ENCODE measurements at places on chromosomes 12 and 14. TPM values are rescaled to one million over a fixed set of nuclear protein-coding genes. Genes with fewer than 3 reads are reported as not detected.

DNA sequence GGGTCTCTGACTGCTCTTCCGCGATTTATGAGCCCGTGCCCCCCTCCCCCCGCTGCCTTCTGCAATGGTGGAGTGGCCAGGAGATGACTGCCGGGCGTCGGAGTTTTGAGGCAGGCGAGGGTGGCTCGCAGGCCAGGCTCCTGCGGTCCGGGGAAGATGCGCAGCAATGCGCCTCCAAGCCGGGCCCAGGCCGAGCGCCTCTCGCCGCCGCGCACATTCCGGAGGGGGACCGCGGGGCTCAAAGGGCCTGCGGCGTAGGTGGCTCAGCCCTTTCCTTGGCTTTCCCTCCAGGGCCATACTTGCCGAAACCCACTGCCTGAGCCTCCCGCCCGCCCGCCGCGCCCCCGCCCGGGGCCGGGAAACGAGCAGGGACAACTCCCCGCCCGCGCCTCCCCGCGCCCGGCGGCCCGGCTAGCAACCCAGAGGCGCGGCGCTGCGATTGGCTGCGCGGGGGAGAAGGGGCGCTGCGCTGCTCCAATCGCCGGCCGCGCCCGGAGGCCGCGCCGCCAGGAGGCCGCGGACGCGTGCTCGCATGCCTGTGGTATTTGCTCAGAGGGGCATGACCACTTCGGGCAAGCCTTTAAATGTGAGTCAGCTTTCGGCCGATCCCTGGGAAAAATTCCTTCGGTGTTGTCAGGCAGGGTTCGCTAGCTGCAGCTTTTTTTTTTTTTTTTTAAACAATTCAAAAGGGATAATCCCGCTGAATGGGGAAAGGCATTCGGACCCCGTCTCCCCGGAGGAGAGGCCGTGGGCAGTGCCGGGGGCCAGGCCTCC, 157.9 kb upstream of the PARP11 start:
- peak overlapping the region; percentile 49 for H3K4me3 ChIP-seq
- no peaks in the 10 kb centered on the region for H3K36me3 ChIP-seq
- H3K4me1 ChIP-seq: peaks cover 25% of the 10 kb centered on the region

DNA sequence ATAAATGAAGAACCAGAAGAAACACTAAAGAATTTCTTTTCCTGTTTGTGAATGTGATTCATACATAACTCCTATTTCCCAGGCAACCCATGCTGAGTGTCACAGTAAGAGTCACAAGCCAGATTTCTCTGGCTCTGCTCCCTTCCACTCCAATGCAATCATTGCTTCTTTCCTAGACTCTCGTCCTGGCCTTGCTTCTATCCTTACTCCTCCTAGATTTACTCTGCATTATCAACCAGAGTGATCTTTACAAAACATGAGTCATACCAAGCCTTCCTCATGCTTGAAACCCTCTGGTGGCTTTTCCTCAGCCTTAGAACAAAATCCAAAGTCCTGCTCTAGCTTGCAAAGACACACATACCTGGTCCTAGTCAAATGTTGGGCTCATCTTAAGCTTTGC, 13.3 kb downstream of the IL22 start:
- DNase-seq: no peak
- peaks cover 60% of the 10 kb centered on the region for H3K4me1 ChIP-seq
- H3K36me3 ChIP-seq: peaks cover 9% of the 10 kb centered on the region

EML1 gene
- total RNA-seq: not detected

DNA sequence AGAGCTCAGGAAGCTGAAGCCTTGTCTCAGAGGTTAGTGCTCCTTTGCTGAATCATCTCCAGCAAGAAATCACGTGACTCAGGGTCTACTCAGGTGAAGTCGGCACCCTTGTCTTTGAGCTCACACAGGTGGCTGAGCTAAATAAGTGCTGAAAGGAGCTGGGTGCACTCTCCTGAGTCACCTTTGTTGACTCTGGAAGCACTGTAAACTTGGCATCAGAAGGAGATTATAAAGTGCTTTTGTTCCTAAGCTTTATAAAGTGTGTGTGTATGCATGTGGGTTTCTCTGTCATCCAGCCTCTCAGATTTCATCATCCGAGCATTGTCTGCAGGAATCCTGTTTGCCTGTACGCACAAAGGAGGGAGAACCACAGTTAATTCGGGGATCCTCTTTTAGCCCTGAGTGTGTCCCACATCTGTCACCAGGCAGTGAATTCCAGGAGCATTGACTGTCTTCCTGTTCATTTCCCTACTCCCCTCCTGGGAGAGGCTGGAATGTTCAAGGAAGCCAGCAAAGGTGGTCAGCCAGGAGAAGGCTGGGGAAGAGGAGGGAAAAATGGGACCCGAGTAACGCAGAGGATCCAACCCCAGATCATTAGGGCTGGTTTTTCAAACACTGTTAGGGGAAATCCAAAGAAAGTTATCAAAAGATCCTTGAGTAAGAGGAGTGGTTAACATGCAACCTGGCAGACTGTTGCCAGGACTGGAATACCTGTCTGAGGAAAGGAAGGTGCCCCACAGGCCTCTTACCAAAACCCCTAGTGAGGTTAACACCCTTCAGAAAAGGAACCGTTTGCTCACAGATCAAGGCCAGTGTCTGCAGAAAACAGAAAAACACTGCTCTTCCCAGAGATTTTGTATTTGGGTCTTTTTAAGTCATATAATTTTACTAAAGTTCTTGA, 157.5 kb upstream of the HIF1A start:
- DNase-seq: no peak
- peak overlapping the region; percentile 61 for H3K27ac ChIP-seq
- H3K4me3 ChIP-seq: no peak overlapping the region
- H3K4me1 ChIP-seq: peaks cover 70% of the 10 kb centered on the region
- H3K36me3 ChIP-seq: peaks cover 84% of the 10 kb centered on the region

PZP gene
- not detected for total RNA-seq

DHRS7 gene
- total RNA-seq: 68.0 TPM

GRCh38 chr14:104171029-104171697, 32.8 kb downstream of the KIF26A start:
- no peaks in the 10 kb centered on the region for H3K4me1 ChIP-seq
- no peak overlapping the region for H3K27ac ChIP-seq
- no peak overlapping the region for H3K4me3 ChIP-seq
- no peaks in the 10 kb centered on the region for H3K27me3 ChIP-seq
- H3K36me3 ChIP-seq: no peaks in the 10 kb centered on the region
- no peak for DNase-seq

DNA sequence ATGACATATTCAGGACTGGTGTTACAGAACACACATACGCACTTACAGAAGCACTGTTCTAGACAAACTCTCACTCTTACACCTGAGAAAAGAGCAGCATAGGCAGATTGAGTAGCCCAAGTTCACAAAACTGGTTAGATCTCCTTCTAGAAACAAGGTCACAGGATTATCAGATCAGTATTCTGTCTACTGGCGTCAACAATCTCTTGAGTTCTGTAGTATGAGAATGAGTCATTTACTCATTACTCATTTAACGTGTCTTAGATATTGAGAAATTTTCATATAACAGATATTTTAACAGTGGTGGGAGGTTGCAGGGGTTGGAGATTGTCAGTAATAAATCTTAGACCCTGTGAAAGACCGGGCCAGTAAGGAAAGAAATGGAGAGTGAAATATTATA, 2.8 kb upstream of the TSPAN8 start:
- no peak for DNase-seq
- no peaks in the 10 kb centered on the region for H3K36me3 ChIP-seq
- H3K27me3 ChIP-seq: no peaks in the 10 kb centered on the region
- no peaks in the 10 kb centered on the region for H3K4me1 ChIP-seq
- H3K27ac ChIP-seq: no peak overlapping the region

- no peak for DNase-seq
- no peak overlapping the region for H3K4me3 ChIP-seq
- H3K27me3 ChIP-seq: no peaks in the 10 kb centered on the region
These were observed 15.9 kb downstream of the KCTD10 start for GRCh38 chr12:109461049-109461845.

GRCh38 chr14:34129927-34130552, 179.2 kb upstream of the EGLN3 start:
- H3K27me3 ChIP-seq: no peaks in the 10 kb centered on the region
- DNase-seq: no peak

DNA sequence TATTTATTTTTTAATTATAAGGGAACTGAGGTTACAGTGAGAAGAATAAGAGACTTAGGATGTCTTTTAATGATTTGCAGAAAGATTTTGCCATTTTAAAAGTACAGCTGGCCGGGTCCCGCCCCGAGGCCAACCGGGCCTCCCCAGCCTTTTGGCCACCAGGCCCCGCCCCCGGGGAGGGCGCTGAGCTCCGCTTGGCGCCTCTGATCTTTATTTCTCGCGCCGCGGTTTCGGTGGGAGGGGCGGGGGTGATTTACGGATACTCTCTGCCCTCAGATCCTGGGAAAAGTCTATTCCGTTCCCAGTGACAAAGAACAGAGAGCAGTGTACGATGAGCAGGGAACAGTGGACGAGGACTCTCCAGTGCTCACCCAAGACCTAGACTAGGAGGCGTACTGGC, 17.7 kb downstream of the ZFYVE26 start:
- H3K36me3 ChIP-seq: peaks cover 19% of the 10 kb centered on the region
- no peak overlapping the region for H3K4me3 ChIP-seq
- no peaks in the 10 kb centered on the region for H3K4me1 ChIP-seq
- no peaks in the 10 kb centered on the region for H3K27me3 ChIP-seq
- DNase-seq: no peak

DNA sequence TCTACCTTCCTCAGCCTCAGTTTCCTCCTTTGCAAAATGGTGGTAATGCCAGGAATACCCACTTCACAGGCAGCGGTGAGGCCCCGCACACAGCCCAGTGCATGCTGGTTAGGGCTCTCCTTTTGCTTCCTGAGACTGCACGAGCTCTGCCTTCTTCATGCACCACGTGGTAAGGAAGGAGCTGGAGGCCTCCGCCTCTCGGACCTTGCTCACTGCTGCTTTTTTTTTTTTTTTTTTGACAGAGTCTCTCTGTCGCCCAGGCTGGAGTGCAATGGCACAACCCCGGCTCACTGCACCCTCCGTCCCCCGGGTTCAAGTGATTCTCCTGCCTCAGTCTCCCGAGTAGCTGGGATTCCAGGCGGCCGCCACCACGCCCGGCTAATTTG, 18.1 kb downstream of the TAMALIN start:
- H3K27ac ChIP-seq: peak overlapping the region; percentile 98
- no peaks in the 10 kb centered on the region for H3K36me3 ChIP-seq
- DNase-seq: peak; percentile 85
- peaks cover 42% of the 10 kb centered on the region for H3K4me1 ChIP-seq
- H3K4me3 ChIP-seq: peak overlapping the region; percentile 80

GRCh38 chr14:102899516-102899900, 23.0 kb upstream of the AMN start:
- H3K4me3 ChIP-seq: no peak overlapping the region
- no peaks in the 10 kb centered on the region for H3K27me3 ChIP-seq
- no peak for DNase-seq
- H3K4me1 ChIP-seq: peaks cover 17% of the 10 kb centered on the region

GRCh38 chr12:93056971-93057535, 128.0 kb upstream of the EEA1 start:
- DNase-seq: no peak
- peaks cover 59% of the 10 kb centered on the region for H3K27me3 ChIP-seq
- no peaks in the 10 kb centered on the region for H3K36me3 ChIP-seq
- no peak overlapping the region for H3K27ac ChIP-seq
- no peak overlapping the region for H3K4me3 ChIP-seq

GRCh38 chr14:36947362-36947761, 225.0 kb downstream of the SLC25A21 start:
- H3K27ac ChIP-seq: no peak overlapping the region
- no peaks in the 10 kb centered on the region for H3K4me1 ChIP-seq
- DNase-seq: no peak
- no peaks in the 10 kb centered on the region for H3K27me3 ChIP-seq
- no peaks in the 10 kb centered on the region for H3K36me3 ChIP-seq

ITGB7 gene
- 729 TPM for total RNA-seq

GRCh38 chr12:12908252-12908651, 16.9 kb downstream of the GPRC5A start:
- no peak overlapping the region for H3K4me3 ChIP-seq
- no peak for DNase-seq
- H3K4me1 ChIP-seq: peaks cover 17% of the 10 kb centered on the region
- no peaks in the 10 kb centered on the region for H3K36me3 ChIP-seq
- H3K27me3 ChIP-seq: peaks cover 25% of the 10 kb centered on the region
- H3K27ac ChIP-seq: no peak overlapping the region

- no peak overlapping the region for H3K27ac ChIP-seq
- no peaks in the 10 kb centered on the region for H3K36me3 ChIP-seq
- no peaks in the 10 kb centered on the region for H3K27me3 ChIP-seq
- no peaks in the 10 kb centered on the region for H3K4me1 ChIP-seq
These were observed 466.9 kb upstream of the STXBP6 start for GRCh38 chr14:25516838-25517237.

DNA sequence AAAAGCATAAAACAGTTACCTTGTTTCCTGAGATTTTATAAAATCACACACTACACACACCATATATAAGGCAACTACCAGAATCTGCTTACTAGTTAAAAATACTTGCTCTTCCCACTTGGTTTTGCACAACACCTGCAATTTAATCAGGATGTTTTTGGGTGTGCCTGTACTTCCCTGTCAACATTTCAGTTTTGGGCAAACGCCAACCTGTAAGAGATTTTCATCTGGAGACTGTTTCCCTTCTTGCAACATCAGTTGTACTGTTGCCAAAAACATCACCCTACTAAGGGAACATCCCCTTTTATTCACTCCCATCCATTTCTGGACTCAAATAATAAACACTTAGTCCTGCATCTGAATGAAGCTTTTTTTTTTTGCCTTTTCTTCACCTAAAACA, 172.3 kb downstream of the DUSP6 start:
- peaks cover 34% of the 10 kb centered on the region for H3K36me3 ChIP-seq
- no peak overlapping the region for H3K4me3 ChIP-seq
- H3K27me3 ChIP-seq: no peaks in the 10 kb centered on the region
- DNase-seq: no peak

DNA sequence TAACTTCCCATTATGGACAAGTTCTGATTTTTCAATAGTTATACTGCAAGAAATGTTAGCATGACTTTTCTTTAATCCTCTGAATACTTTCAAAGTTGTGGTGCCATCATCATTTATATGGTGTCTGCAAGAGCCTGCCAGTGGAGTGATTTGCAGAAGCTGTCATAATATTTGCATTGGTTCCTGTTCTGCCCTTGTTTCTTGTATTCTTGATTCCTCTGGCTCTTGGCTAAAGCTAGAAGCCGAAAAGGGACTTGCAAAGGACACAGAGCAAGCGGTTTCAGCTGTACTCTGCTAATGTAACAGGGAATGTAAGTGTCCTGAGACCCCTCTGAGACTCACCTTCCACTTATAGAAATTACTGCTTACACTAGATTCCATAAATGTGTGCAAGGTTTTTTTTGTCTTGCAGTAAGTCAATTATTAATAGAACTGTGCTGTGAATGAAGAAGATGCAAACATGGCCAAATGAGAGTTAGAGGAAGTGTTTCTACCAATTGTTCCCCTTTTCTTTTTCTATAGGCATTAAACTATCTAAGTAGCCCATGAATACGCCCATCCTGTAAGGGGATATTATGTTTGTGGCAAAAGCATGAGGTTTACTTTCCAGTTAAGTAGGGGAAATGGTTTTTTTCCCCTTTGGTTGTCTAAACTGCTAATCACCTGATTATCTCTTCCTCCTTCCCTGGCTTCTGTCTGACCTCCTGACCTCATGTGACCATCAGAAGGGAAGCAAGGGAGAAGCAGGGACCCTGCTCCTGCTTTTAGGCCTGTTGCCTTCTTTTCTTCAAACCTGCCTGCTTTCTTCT, 5.3 kb downstream of the DYRK4 start:
- no peak for DNase-seq
- H3K4me1 ChIP-seq: no peaks in the 10 kb centered on the region
- no peaks in the 10 kb centered on the region for H3K36me3 ChIP-seq

Data from activated CD8-positive, alpha-beta memory T cell treated with anti-CD3 and anti-CD28 coated beads, Interleukin-2, amount 10 ng/mL, durations not matched to agents 7 days and 5 days (primary cell).